ENCODE measurements at places on chromosomes 7 and 10. TPM values are rescaled to one million over a fixed set of nuclear protein-coding genes. Genes with fewer than 3 reads are reported as not detected.

GRCh38 chr7:117829450-117830117 lies 43.7 kb downstream of the CTTNBP2 start:
- no peak for DNase-seq

- no peak for DNase-seq
These were observed 1.8 kb downstream of the STAM start for GRCh38 chr10:17645621-17646345.

- DNase-seq = no peak
These were observed 76.6 kb upstream of the PFKP start for GRCh38 chr10:2990764-2991163.

GRCh38 chr10:47214520-47214919 lies 85.5 kb upstream of the GDF10 start:
- no peak for DNase-seq

GRCh38 chr10:9228771-9229170 lies 1174.3 kb downstream of the GATA3 start:
- no peak for DNase-seq

GRCh38 chr10:24617771-24618396 lies 105.8 kb downstream of the ARHGAP21 start:
- no peak for DNase-seq

DNA sequence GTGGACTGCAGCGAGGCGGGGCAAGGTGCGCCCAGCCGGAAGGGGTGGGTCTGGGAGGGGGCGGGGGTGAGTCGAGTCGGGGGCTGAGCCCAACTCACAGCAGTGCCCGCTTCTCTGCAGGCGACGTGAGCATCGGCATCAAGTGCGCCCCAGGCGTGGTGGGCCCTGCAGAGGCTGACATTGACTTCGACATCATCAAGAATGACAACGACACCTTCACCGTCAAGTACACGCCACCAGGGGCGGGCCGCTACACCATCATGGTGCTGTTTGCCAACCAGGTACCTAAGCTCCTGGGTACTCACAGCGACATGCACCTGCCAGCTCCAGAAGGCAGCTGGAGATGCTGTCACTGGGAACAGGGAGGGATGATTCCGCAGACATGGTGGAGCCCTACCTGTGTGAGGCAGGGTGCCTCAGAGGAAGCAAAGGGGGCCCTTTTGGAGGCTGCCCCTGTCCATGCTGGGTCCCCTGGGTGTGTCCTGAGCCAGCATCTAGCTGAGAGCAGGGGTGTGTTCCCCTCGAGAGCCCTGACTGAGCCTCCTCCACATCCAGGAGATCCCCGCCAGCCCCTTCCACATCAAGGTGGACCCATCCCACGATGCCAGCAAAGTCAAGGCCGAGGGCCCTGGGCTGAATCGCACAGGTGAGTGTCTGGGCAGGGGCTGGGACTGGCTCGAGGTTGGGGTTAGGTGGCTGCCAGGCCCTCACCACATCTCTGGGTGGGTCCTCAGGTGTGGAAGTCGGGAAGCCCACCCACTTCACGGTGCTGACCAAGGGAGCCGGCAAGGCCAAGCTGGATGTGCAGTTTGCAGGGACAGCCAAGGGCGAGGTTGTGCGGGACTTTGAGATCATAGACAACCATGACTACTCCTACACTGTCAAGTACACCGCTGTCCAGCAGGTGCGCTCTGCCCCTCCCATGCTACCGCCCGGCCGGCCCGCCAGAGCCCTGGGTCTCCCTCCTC lies 12.8 kb downstream of the FLNC start:
- DNase-seq = no peak

- DNase-seq = no peak
These were observed 109.2 kb upstream of the TRIM24 start for GRCh38 chr7:138350701-138351357.

- peak; percentile 83 for DNase-seq
These were observed 1.7 kb downstream of the KLF6 start for GRCh38 chr10:3783316-3783681.

DNA sequence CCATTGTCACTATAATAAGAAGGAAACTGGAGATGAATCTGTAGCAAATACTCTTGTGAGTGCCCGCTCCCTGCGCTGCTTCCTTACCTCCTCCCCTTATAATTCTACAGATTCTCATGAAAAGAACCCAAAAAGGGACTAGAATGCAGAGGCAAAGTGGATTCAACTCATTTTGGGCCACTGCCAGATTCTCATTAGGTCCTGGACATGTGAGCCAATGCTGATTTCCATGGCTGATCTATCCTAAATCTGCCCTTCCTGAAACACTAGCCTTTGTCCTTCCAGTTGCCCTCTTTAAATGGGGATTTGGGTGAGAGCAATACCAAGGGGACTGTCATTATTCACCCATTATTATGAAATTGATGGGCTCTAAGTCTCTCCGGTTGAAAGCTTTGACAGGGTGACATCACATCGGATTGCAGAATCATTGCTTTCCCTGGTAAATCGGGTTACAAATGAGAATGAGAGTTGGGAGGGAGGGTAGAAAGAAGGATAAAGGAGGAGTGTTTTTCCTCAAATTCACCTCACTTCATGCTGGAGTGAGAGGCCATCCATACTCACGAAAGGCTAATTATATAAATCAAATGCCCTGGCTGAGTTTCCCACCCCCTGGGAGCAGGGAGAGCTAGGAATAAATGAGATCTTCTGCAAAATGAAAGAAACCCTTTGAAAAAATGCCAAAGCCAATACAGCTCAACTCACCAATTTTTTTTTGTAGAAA lies 37.5 kb downstream of the PTN start:
- no peak for DNase-seq

DNA sequence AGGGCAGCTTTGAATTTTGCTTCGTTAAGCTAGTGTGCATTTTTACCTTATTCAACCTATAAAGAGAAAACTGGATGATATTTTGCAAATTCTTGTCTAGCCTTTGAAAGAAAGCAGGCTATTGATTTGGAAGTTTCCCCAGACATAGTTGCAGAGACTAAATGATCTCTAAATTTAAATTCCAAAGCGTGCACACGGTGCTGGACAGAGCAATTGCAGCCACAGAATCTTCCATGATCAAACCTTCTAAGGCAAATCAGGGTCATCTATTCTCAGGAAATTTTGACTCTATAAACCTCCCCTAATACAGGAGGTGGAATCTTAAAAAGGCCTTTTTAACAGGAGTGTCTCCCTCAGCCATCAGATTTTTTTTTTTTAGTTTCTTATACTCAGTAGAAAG lies 159.9 kb downstream of the MDFIC start:
- no peak for DNase-seq

GRCh38 chr7:37719077-37719476 lies 35.5 kb downstream of the GPR141 start:
- DNase-seq = no peak

GRCh38 chr7:92968502-92968901 lies 132.1 kb upstream of the CDK6 start:
- DNase-seq = no peak

GRCh38 chr7:133704453-133704852 lies 422.7 kb upstream of the LRGUK start:
- DNase-seq = no peak

- no peak for DNase-seq
These were observed 16.8 kb downstream of the VSIR start for GRCh38 chr10:71756311-71757191.

DNA sequence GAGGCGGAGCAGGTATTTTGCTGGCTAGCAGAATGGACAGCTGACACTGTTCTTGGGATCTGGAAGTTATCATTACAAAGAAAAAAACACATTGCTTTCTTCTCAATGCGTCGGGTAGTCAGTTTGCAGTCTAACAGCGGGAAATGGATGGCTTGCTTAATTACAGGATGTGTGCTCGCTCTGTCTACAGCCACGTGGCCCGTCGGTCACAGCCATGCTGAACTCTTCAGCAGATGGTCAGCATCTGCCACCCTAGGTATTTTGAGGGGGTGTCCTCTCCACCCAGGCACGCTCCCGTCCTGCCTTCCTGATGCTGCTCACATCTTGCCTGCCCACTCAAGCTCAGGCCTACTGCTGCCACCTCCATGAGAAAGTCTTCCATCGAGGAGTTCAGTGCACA lies 20.4 kb upstream of the INMT start:
- DNase-seq = no peak

GRCh38 chr7:90709501-90710465 lies 113.7 kb downstream of the CDK14 start:
- DNase-seq = peak; percentile 62

- no peak for DNase-seq
These were observed 44.8 kb upstream of the LOXL4 start for GRCh38 chr10:98312822-98313221.

DNA sequence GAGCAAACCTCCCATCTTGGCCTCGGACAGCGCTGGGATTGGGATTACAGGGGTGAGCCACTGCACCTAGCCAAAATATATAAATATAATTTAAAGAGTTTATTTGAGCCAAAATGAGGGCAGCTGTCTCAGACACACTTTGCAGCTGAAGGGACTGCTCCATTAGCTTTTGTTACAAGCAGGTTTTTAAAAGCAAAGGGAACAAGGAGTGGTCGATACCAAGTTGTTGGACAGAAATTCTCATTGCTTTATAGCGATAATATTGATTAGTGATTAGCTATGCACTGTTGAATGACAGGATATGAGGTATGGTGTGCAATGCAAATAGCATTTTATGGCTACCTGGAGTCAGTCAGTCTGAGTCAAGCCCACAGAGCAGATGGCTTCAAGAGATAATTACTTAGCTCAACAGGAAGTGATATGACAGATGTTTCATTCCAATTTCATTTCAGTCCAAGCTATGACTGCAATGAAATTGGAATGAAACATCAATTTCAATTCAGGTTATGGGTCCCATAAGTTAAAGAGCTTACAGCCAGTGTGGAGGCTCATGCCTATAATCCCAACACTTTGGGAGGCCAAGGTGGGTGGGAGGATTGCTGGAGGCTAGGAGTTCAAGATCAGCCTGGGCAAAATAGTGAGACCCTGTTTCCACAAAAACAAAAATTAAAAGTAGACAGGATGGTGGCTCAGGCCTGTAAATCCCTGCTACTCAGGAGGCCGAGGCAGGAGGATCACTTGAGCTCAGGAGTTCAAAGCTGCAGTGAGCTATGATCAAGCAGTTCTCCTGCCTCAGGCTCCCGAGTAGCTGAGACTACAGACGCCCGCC lies 23.1 kb downstream of the TYW1 start:
- no peak for DNase-seq

DNA sequence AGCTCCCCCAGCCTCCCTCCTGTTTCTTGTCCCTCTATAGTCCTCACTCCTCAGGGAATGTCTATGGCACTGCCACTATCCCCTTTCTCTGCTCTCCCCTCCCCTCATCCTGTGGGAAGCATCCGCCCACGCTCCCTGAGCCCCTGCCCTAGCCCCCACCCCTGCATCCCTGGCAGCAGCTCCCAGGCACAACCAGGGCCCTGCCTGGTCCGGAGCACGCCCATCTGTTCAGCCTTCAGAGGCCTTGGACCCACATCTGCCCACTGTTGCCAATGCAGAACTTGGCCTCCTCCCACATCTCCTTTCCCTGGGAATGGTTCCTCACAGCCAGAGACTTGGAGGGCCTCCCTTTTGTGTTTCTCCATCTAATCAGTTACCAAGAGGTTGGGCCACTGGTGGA lies 20.4 kb upstream of the TBRG4 start:
- DNase-seq = no peak

GRCh38 chr10:73886085-73886529 lies 11.8 kb upstream of the CAMK2G start:
- DNase-seq = peak; percentile 83

GRCh38 chr7:52639981-52640380 lies 395.5 kb upstream of the POM121L12 start:
- no peak for DNase-seq

- DNase-seq = no peak
These were observed 699.1 kb downstream of the SUGCT start for GRCh38 chr7:40833888-40834234.

DNA sequence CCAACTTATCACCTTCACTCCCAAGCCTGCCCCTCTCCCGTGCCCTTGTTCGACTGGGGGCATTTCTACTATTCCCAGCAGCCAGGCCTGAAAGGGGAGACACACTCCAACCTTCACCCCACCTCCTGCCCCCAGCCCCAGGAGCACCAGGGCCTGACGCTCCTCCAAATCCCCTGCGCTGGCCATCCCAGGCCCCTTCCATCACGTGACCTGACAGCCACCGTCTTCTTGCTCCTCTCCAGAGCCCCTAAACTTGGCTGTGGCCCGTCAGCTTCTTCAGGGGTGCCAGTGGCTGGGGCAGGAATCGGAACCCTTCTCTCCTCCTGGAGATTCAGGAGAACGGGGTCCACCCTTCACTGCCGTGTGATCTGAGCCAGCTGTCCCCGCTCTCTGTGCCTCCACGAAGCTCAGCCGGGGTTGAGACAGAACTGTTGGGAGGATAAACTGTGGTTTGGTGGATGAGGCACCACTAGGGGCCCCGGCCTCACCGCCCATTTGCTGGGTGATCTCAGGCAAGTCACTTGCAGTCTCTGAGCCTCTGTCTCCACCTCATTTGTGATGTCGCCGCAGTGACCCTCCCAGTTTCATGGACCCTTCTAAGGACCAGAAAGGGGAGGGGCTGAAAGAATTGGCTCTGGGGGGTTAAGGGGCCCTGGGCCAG lies 91.0 kb downstream of the MYL10 start:
- DNase-seq = no peak

GRCh38 chr7:119572132-119572531 lies 700.8 kb upstream of the KCND2 start:
- DNase-seq = no peak

GRCh38 chr10:33112831-33113455 lies 154.9 kb upstream of the ITGB1 start:
- no peak for DNase-seq

DNA sequence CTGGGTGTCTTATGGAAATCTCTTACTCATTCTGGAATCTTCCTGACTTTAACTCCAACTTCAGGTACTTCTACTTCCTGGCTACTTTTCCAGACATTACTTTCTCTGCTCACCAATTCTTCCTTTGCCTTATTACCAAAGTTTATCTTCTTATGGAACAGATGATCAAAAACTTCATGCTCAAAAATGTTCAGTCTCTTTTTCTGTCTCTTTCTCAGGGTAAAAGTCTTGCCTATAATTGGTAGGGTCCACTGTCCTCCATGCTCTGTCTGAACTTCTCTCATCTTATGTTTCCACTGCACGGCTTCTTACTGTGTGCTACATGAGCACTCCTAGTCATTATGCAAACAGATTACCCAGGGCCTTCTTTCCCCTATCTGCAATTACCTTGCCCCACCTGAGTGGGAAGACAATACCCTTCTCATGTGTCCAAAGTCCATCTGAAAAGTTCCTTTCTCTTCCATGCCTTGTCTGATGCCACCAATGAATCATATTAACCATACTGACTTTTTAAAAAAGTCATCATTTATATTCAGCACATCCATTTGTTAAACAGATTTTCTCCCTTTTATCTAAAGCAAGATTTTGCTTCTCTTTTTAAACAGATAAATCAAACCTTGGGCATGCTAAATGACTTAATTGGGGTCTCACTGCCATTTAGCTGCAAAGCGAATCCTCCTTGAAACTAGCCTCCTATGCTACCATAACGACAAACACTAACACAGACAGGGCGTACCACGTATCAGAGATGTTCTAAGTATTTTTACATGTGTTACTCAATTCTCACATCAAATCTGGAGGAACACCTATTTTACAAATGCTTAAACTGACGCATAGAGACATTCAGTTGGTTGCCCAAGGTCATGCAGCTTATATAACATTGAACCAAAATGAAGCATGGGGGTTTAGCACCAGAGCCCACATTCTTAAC lies 48.8 kb downstream of the SEMA3C start:
- DNase-seq = no peak

- peak; percentile 21 for DNase-seq
These were observed 70.4 kb upstream of the AOAH start for GRCh38 chr7:36794689-36795088.

The C10orf62 gene
- not detected for polyA plus RNA-seq

The LRRD1 gene
- 0.75 TPM for polyA plus RNA-seq

The NRCAM gene
- polyA plus RNA-seq = 35.1 TPM

The CPEB3 gene
- polyA plus RNA-seq = 6.1 TPM

The KEL gene
- polyA plus RNA-seq = 1.1 TPM

The STEAP1B gene
- polyA plus RNA-seq = 1.8 TPM

The NPY gene
- 3.8 TPM for polyA plus RNA-seq

The RBP3 gene
- polyA plus RNA-seq = 0.12 TPM

The SRRM3 gene
- 0.62 TPM for polyA plus RNA-seq
